ENCODE measurements at places on chromosomes 11 and 22.

- DNase-seq: no peak
Observed at GRCh38 chr22:28911304-28911690, 27.9 kb downstream of the ZNRF3 start.

DNA sequence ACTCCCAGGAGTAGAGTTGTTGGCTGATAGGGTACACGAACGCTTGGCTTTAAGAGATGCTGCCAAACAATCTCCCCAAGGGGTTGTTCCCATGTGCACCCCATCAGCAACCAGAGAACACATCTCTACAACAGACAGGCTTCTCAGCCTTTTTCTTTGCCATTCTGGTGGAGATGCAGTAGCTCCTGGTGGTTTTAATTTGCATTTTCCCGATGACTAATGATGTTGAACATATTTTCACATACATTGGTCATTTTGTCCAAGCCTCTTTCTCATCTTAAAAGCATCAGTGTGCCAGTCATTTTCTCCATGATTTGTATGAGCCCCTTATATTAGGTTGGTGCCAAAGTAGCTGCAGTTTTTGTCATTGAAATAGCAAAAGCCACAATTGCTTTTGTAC, 21.8 kb downstream of the DHCR7 start:
- no peak for DNase-seq

- no peak for DNase-seq
Observed at GRCh38 chr22:49522582-49523373, 304.9 kb downstream of the BRD1 start.

GRCh38 chr11:95088946-95089619, 563 bp upstream of the ENDOD1 start:
- DNase-seq: no peak

DNA sequence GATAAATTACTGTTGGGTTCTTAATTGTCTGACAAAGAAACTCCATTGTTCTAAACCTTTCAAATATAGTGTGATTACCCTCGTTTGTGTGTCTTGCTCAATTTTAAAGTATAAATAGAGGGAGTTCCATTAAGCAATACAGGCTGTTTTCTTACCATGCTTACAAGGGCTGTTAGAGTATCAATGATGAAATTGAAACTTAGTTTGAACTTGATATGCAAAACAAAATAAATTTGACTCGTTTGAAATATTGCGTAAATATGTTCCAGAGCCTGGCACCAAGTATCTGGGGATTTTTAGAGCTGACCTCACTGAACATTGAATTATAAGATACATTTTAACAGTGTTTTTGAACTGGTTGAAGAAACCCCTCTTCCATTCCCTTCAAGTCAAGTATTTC, 31.7 kb downstream of the TEAD1 start:
- DNase-seq: no peak

GRCh38 chr22:28992565-28993356, 68.9 kb downstream of the C22orf31 start:
- DNase-seq: no peak
